ENCODE measurements at places on chromosomes 6 and 20.
A peak's percentile ranks its signal among the peaks of the same experiment; 100 is the strongest.

- DNase-seq: peak; percentile 51
Measured at GRCh38 chr20:52083627-52084232, 107.8 kb downstream of the ZFP64 start.

DNA sequence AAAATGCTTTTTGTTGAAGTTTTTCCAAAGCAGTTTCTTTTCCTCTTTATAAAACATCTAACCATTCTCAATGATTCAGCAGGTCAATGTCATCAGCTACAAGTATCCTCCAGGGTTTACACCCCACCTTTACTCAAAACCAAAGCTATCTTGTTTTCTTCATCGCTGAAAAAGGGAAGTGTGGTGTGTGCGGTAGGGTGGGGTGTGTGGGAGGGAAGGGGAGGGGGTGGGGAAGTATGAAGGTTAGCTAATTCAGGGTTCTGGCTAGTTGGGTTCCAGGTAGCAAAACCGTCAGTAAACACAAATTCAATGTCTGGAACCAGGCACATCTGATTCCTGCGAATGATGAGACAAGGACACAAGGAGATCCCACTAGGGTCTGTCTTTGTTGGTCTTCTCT lies 189.6 kb downstream of the GJA10 start:
- DNase-seq: peak; percentile 61

DNA sequence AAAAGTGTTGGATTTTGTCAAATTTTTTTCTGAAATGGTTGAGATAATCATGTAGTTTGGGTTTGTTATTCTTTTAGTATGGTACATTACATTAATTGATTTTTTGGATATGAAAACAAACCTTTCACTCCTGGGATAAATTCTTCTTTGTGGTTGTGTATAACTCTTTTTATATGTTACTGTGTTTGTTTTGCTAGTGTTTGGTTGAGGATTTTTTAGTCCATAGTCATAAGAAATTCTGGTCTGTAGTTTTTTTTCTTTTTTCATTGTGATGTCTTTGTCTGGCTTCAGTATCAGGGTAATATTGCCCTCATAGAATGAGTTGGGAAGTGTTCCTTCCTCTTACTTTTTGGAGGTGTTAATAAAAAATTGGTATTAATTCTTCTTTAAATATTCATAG lies 122.2 kb upstream of the ATXN1 start:
- DNase-seq: no peak

- DNase-seq: no peak
Measured at GRCh38 chr6:45724511-45724910, 291.1 kb downstream of the CLIC5 start.

DNA sequence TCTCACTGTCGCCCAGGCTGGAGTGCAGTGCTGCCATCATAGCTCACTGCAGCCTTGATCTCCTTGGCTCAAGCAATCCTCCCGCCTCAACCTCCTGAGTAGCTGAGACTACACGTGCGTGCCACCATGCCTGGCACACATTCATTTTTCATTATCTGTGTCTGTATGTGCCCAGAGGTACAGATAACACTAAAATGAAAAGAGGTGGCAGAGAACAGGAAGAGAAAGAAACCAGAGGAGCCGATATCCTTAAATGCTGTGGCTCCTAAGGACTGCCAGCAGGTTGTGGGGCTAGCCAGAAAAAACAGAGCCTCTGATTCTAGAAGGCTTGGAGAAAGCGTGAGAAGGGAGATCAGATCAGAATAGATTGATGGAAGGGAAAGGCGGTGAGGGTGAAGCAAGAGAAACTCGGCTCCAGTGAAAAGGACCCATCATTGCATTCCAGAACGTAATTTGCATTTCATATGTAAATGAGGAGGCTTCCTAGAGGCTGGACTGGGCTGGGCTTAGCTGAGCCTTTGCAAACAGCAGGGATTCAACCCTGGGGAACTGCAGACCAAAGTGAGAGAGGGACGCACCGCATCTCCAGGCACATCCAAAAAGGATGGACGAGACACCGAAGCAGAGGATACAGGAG lies 64.2 kb downstream of the GCNT2 start:
- DNase-seq: no peak

GRCh38 chr6:1524040-1524480 lies 85.7 kb upstream of the FOXC1 start:
- DNase-seq: peak; percentile 80

DNA sequence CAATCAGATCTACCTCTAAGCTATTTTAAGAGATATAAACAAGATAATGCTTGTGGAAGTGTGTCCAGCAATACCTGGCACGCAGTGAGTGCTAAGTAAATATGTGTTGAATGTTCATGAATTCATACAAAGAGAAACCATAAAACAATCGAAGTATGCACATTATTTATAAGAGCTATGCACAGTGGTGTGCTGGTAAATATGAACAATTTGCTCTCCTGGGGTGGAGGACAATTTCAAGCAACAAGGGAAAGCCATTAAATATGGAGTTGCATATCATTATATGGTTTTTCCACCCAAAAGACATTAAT lies 526.6 kb upstream of the MARCKS start:
- no peak for DNase-seq

- DNase-seq: no peak
Measured at GRCh38 chr20:39117491-39117890, 155.3 kb downstream of the DHX35 start.

DNA sequence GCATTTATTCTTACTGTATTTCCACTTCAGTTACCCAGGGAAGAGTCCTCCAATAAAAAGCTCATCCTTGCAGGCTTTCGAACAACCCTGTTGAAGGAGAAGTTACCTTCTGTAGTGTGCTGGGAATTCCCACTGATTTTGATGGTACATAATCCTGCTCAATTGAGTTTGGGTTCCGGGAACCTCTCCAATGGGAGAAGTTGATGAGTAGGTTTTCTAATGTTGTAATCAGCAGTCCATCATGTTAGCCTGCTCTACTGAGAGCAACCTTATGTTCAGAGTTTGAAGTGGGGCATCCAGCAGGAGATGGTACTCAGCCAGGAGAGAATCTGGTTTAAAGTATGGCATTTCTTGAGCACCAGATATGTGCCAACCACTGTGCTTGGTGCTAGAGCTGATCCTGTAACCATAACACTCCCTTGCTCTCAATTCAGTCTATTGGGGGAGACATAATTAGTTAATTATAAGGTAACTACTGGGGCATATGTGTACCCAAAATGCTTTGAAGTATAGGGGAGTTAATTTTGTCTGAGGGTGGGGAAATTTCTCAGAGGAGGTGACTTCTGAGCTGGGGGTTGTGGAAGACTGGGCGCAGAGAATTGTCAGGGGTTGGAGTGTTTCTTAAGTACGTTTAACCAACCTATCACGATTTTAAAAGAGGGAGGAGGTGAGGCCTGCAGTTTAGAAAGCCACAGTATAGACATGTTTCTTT lies 2.1 kb downstream of the TOP1 start:
- DNase-seq: no peak

GRCh38 chr6:67698534-67698933 lies 936.5 kb upstream of the ADGRB3 start:
- no peak for DNase-seq

GRCh38 chr6:20417819-20418218 lies 16.1 kb downstream of the E2F3 start:
- DNase-seq: no peak

- DNase-seq: no peak
Measured at GRCh38 chr6:54617730-54618129, 228.8 kb upstream of the FAM83B start.

GRCh38 chr6:154649721-154650120 lies 83.5 kb upstream of the SCAF8 start:
- no peak for DNase-seq

- no peak for DNase-seq
Measured at GRCh38 chr20:57838670-57839151, 128.9 kb upstream of the PMEPA1 start.

GRCh38 chr20:57672164-57672563 lies 37.7 kb downstream of the PMEPA1 start:
- no peak for DNase-seq

- DNase-seq: no peak
Measured at GRCh38 chr6:156873654-156874380, 96.6 kb downstream of the ARID1B start.

DNA sequence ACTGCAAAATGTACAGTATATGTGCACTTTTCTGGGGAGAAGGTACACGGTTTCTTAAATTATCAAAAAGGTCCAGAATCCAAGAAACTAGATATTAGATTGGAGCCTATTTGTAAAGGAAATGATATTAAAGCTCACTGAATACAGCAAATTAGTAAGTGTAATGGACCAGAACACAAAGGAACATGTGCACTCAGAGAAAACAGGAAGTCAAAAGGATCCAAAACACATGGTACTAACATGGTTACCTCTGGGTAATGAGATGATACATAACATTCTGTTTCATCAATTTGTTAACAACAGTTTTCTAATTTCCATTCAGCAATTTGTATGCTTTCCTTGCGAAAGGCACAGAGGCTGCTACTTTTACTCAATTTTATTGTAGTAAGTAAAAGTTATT lies 18.7 kb downstream of the ZNF322 start:
- DNase-seq: no peak

- no peak for DNase-seq
Measured at GRCh38 chr6:111774346-111774703, 98.9 kb downstream of the FYN start.

DNA sequence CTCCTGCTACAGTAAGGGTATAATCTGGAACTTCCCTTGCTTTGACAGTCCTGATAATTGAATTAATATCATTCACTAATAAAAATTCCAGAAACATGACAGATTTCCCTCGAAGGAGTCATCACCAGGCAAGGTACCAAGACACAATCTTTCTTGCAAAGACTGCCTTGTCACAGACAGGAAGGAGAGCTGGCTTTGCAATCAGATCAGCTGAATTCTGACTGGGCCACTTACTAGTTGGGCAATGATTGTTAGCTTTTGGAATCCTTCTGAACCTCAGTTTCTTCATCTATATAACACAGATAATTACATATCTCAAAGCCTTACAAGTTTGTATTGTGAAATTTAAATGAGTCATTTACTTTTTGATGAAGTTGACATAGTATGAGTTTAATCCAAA lies 344.2 kb downstream of the RFPL4B start:
- no peak for DNase-seq

DNA sequence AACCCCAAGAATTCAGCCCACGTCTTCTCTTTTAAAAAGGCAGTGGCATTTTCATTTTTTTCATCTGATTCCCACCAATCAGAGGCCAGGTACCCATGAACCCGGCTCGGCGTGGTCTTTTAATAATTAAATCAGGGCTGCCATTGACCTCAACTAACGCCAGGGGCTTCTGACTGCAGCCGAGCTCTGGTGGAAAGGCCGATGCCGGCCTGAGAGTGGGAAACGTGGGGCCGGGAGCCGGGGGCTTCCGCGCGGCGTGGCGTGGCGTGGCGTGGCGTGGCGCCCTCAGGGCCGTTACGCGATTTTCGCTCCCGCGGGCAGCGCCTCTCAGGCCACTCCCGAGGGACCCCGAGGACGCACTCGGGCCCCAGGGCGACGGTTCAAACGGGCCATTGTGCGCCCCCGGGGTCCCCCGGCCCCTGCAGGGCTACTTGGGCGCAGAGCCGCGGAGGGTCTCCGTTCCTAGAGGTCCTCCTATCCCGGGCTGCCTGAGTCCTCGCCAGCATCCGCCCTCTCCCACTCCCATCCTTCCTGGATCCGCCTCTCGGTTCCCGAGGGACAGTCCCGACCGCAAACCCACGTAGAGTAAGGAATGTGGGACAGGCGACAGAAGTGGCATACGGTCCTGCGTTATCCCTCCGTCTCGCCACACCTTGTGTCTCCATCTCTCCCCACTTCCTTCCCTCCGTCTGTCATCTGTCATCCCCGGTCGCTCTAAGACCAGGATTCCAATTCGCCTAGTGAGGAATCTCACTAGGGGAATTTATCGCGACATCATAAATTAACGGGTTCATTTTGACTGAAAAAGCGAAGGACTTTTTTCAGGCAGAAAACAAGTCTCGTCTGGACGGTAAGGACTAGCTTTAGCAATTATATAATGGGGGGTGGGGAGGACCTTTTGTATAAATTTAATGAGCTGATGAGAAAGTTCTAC lies 876 bp upstream of the TBPL1 start:
- peak; percentile 80 for DNase-seq

DNA sequence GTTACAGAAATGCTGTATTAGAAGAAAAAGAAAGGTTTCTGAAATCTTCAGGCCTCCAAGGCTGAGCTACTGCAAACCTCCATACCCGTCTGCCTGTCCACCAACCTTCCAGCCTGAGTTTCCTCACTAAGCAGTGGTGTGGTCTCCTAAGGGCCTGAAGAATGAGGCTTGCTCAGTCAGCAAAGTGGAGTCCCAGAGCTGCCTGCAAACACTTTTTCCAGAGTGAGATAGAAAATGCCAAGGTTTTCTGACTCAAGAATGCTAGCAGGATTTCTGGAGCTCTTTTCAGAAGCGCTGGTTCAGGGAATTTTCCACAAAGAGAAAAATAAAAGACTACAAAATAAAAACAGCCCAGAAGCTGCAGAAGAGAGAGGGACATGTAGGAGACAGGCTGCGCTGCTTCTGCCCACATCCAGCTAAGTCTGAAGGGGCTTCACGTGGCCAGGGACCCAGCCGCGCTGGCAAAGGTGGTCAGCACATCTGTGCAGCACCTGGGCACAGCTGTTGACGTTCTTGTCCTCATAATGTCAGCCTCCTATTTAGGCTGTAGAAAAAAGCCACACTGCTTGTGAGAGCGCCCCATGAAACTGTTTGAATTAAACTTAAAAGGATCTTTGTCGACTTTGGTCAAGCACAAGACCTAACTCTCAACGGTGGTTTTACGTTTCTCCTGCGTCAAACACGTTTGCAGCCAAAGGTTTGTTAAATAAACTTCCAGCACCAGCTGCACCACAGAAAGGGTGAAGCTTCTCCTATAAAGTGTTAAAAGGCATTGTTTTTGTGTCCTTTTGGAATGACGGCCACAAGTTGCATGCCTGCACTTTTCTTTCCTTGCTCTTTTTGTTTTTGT lies 209.0 kb downstream of the THBS2 start:
- DNase-seq: no peak

DNA sequence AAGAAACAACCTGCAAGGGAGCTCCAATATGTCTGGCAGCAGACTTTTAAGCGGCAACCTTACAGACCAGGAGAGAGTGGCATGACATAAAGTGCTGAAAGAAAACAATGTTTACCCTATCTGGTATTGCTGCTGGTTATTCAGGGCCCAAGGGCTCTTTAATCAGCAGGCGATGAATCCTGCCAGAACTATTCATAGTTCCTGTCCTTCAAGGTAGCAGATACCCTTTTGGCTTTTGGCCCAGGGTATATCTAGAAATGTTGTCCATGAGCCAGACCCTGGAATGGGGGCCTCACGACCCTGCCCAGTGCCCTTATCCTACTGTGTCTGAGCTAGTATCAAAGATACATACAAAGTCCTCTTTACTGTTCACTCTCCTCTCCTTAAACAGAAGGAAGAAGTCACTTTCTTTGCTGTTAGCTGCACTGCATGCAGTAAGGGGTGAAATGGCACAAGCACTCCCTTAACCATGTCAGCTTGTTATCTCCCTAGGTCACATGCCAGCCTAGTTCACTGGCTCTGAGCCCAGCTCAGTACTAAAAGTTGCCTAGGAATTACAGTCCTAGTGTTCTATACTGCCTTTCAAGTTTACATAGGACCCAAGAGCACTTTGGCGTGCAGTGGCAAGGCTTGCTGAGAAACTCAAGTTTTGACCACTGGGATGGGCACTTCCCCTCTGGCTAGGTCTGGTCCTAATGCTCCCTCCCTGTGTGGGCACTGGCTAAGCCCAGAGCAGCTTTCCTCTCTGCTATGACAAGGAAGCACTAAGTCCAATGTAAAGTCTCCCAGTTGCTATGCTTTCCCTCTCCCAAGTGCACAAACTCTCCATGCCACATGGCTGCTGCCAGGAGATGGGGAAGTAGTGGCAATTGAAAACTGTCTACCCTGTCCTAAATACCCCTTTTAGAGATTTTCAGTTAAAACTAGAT lies 122.0 kb downstream of the HTR1B start:
- DNase-seq: no peak

GRCh38 chr6:78570044-78570443 lies 297.3 kb upstream of the IRAK1BP1 start:
- no peak for DNase-seq
